DMS79 (cell line): ENCODE measurements at places on chromosomes 1 and 21.

DNA sequence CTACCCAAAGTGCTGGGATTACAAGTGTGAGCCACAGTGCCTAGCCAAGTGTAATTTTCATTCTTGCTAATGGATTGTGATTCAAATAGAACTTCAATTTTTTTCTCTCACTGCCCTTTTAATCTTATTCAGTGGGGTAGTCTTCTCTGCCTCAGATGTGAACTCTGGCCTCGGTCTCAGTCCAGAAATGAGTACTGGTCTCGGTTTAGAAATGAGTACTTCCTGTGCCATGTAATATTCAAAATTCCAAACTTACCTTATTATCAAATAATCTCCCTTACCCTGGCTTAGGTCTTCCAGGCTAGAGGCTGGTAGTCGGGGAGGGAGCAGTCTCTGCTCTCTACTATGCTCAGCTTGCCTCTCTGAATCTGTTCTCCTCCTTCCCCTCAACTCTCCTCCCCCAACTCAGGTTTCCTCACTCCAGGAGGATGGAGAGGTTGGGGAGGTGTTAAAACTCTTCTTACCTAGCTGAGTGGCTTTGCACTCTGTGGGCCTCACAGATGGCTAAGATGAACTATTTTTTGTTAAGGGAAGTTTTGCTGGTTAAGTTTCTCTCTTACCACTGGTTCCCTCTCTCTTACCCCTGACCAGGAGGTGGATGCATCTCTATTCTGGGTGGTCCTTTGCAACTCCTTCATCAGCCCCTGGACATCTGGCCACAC is 4.8 kb upstream of the SLAMF9 start:
- DNase-seq: no peak

GRCh38 chr1:31586376-31587327 is 10.3 kb downstream of the TINAGL1 start:
- no peak for DNase-seq

DNA sequence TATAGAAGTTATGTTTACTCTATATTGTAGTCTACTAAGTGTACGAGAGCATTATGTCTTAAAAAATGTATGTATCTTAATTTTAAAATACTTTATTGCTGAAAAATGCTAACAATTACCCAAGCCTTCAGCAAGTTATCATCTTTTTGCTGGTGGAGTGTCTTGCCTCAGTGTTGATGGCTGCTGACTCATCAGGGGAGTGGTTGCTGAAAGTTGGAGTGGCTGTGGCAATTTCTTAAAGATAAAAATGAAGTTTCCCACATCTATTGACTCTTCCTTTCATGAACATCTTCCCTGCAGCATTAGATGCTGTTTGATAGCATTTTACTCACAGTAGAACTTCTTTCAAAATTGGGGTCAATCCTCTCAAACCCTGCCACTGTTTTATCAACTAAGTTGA is 95.8 kb downstream of the CDC7 start:
- DNase-seq: no peak

DNA sequence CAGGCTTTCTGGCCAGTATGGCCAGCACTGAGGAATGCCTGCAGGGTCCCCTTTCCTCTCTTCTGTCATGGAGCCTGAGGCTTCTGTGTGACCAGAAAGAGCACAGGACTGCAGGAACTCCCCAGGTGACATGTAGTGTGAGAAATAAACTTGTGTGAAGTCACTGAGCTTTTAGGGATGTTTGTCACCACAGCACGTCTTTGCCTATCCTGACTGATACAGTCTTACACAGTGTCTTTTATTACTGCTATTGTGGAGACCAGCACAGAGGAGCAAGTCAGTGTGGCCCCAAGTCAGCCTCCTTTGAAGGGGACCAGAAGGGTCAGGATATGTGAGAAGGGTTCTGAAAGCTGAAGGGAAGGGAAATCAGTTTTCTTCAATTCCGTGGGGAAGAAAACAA is 102.5 kb downstream of the LAMC2 start:
- no peak for DNase-seq

DNA sequence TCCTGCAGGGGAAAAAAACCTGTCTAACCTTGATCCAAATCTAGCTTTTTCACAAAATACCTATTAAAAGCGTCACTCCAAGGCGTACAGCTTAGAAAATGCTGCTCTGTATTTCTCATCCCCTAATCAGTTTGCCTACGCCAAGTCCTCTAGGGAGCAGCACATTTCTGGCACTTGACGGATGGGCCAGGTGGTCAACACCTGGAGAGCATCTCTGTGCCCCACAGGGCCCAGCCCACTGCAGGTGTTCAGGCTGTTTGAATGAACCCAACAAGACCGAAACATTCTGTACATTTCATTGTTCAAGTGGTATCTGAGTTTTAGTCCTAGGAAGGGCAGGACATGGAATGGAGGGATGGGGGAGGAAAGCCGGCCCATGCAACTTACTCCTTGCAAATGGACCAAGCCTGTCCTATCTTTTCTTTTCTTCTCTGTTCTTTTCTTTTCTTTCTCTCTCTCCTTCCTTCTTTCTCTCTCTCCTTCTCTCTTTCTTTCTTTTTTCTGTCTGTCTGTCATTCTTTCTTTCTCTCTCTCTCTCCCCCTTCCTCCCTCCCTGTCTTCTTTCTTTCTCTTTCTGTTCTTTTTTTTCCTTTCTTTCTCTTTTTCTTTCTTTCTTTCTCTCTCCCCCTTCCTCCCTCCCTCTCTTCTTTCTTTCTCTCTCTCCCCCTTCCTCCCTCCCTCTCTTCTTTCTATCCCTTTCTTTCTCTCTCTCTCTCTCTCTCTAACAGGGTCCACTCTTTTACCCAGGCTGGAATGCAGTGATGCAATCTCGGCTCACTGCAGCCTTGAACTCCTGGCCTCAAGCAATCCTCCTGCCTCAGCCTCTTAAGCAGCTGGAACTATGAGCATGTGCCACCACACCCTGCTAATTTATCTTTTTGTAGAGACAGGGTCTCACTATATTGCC is 29.1 kb downstream of the IGFN1 start:
- no peak for DNase-seq

DNA sequence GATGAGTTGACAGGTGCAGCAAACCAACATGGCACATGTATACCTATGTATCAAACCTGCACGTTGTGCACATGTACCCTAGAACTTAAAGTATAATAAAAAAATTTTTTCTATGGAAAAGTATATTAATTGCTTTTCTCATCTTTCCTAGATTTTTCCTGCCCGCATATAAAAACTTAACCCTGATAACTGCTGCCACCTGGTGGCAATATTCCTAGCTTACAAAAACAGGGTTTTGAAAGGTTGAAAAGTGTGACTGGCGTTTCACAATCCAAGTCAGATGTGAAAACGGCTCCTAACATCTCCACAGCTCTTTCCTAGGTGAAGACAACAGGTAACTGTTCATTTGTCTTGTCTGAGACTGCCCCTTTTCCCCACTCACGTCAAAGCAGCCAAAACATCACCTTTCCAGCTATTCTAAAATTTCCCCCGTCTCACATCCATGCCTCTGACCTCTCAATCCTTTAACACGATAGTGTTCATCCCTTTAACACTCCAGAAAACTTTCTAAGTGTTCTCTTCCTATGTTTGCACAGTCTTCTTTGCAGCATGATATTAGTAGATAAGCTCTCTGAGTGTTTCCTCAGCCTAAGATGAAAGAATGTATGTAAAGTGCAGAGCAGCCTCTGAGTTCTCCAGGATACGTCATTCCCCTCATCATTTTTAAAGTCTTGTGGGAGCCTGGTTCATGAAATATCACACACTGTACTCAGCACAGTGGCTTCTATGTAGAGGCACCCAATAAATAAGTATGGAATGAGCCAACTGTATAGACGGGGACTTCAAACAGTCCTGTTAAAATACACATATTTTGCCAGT is 27.5 kb downstream of the OVGP1 start:
- DNase-seq: no peak

- DNase-seq: no peak
Observed at GRCh38 chr1:201385299-201385891, 7.9 kb upstream of the TNNT2 start.

GRCh38 chr21:18023157-18023556 is 204.0 kb upstream of the C21orf91 start:
- DNase-seq: no peak

- no peak for DNase-seq
Observed at GRCh38 chr1:58211869-58212268, 334.7 kb downstream of the OMA1 start.

DNA sequence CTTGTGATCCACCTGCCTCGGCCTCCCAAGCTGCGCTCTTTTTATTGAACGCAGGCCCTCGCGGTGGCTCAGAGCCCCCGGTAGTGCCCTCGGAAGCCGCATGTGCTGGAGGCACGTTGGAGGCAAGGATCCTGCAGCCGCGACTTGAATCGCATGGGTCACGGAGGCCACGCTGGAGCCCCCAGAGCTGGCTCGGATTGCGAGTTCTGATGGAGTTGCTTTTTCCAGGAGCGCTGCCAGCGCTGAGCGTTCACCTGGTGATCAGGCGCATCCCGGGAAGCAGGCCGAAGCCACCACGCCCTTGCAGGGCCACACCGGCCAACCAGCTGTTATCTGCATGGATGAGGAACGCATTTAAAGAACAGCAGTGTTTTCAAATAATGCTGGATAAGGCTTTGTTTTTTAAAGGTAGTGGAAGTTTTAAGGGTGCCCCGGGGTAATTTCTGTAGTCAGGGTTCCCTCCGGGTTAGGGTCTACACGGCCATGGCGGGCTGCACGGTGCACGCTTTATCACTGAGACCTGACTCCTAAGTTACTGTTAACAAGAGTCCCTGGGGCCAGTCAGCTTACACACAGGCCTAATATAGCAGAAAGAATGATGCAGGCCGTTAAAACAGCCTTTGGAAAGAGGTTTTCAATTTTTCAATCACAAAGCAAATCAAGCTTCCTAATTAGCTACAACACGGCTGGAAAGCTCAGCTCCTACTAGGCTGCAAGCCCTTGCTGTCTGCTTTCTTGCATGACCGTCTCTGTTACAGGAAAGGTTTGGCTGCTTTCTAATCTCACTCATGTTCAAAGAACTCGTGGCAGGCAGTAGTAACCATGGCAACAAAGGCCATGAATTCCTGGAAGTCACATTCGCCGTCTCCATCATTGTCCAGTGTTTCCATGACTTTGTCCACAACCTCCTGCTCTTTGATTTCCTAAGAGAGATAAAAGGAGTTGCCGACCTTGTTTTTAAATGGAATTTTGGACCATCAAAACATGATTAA is 6.0 kb downstream of the S100B start:
- no peak for DNase-seq
